ENCODE measurements at places on chromosomes 11 and 22.
A peak's percentile ranks its signal among the peaks of the same experiment; 100 is the strongest.

DNA sequence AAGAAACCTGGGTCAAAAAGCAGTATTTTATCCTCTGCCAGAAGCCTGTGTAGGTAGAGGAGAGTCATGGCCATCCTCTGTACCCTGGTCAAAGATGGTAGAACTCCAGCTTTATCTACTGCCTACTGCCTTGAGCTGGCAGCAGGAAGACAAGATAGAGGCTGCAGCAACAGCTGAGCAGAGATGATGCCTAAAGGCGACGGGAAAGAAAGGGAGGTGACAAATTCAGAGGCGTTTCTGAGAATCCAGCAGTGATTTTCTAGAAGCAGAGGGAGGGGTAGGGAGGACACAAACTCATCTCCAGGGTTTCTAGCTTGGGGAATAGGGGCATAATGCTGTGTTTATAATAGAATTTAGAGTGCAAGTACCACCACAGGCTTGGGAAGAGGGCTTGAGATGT lies 15.5 kb upstream of the C1QTNF4 start:
- DNase-seq, result no peak

DNA sequence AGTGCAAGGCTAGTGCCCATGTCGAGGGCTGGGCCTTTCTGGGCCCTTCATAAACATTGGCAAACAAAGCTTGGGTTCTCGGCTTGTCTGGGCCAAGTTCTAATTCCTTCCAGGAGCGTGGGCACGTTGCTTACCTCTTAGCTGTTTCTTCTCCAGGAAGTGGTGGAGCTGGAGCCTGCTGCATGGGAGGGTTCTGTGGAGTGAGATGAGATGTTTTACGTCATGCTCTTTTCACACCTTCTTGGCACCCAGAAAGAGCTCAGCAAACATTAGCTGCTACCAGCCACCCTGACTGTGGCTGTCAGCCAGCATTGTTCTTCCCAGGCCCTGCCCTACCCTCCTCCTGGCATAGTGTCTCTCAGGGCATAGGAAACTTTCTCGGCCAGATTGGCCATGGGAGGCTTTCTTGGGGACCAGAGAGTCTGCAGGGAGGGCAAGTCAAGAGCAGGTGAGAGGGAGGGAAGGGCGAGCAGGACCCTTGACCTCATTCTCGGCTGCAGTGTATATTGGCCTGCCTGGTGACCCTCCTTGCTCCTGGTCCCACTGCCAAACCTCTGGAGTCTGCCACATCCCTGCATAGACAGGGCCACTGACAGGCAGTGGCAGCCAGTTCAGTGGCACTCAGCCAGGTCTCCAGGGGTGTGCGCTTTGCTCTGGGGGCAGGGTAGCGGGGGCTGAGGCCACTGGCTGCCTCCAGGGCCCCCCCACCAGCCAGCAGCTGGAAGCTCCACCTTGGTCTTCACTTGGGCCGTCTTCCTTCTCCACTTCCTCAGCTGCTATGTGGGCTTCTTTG lies 98.8 kb downstream of the BCR start:
- no peak for DNase-seq

GRCh38 chr22:36201630-36202319 lies at the start of gene APOL4:
Gene APOL4 (minus strand): TSS chr22:36201809. CDS start chr22:36201734, 75 bp downstream.
- DNase-seq, result no peak

- no peak for DNase-seq
These were observed 8.4 kb upstream of the CCKBR start for GRCh38 chr11:6251120-6251733.

GRCh38 chr22:17578136-17578754 lies 14.9 kb downstream of the SLC25A18 start:
- no peak for DNase-seq

- no peak for DNase-seq
These were observed 175.8 kb upstream of the BDNF start for GRCh38 chr11:27875831-27876775.

GRCh38 chr11:64183890-64184289 lies 2.1 kb upstream of the STIP1 start:
- DNase-seq, result no peak

GRCh38 chr22:27915986-27916385 lies 3.1 kb downstream of the PITPNB start:
- no peak for DNase-seq

DNA sequence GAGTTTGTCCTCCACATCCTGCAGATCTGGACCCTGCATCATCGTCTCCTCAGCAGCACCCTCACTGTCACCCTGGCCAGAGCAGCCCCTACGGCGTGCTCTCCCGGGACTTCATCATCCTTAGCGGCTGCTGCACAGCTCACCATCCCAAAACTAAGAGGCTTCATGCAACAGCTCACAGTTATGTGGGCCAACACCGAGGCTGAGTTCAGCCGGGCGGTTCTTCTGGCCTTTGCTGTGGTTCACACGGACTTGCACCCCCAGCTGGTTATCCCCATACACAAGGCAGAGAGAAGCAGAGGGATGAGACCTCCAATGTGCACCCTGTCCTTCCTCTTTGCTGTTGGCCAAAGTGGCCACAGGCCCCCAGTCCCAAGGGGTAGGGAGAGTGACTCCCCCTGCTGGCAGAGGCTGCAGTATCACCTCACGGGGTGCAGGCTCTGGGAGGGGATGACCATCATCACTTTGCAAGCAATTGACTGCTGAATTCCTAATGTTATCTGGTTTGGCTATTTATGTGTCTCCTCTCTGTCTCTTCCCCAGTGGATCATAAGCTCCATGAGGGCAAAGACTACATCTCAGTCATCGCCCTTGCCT lies 276.8 kb downstream of the BRD1 start:
- no peak for DNase-seq

GRCh38 chr11:43358279-43358800 lies 380 bp upstream of the TTC17 start:
- no peak for DNase-seq

DNA sequence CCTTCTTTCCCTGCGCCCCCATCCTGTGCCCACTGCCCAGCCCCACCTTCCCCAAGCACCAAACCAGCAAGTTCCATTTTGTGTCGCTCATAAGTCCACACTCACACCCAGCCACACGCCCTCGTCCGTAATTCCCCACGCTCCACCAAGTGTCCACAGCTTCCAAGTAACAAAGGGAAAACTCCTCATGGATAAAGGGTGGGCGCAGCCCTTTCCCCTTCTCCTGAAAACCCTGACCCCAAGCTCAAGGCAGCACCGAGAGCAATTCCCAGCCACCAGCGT lies 458 bp downstream of the FXYD6 start:
- DNase-seq, result no peak

DNA sequence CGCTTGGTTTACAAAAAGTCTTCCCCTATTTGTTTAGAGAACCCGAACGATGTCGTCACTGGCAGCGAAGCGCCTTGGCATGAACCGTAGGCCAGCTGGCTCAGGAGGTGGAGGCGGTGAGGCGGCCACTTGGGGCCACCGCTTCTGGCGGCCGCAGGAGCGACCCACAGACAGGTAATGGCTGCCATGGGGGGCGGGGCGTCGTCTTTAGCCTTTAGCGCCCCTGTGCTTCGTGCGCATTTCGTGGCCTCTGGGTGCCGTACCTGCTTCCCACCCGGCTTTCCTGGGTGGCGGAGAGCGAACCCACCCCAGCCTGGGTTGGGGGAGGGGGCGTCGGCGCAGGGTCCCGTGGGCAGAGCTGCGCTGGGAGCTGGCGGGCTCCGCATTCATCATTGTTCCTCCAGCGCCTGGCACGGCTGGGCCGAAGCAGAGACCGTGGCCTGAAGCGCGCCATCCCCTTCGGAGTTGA lies 469 bp upstream of the OSBP2 start:
- DNase-seq, result peak; percentile 14

DNA sequence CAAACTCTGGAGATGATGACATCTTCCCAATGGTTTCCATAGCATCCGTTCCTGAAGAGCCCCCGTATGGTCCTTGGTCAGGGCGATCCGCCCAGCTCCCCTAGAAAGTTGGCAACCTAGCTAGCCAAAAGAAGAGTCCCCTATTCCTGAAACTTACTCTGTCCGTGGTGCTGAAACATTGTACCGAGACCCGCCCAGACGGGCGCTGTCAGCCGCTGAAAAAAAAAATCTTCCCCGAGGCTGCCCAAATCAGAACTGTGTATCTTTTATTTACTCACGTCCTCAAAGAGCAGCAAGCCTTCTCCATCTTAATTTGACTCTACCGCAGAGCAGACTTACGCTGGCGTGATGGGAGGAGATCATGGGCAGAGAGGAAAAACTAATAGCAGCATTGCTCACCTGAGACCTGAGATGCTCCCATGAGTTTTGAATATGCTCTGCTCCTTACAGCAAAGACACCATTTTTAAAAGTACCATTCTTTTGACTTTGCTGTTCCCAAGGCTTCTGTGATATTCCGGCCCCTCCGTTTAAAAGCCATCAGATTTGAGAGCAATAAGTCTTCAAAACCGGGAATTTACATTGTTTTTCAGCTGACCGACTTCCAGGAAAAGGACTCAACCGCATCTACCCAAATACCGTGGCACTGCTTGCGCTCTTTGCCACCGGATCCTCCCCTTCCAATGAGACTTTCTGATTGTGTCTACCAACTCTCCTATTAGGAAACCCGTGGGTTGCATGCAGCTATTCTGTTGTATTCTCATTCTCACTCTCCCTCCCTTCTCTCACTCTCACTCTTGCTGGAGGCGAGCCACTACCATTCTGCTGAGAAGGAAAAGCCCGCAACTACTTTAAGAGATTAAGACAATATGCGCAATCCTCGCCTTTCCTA lies at the start of gene SLC17A6:
Gene SLC17A6, plus strand, starts transcription at position 786 of the 890 bp plus-strand sequence. CDS start 153 bp downstream, outside the sequence.
- DNase-seq, result no peak

DNA sequence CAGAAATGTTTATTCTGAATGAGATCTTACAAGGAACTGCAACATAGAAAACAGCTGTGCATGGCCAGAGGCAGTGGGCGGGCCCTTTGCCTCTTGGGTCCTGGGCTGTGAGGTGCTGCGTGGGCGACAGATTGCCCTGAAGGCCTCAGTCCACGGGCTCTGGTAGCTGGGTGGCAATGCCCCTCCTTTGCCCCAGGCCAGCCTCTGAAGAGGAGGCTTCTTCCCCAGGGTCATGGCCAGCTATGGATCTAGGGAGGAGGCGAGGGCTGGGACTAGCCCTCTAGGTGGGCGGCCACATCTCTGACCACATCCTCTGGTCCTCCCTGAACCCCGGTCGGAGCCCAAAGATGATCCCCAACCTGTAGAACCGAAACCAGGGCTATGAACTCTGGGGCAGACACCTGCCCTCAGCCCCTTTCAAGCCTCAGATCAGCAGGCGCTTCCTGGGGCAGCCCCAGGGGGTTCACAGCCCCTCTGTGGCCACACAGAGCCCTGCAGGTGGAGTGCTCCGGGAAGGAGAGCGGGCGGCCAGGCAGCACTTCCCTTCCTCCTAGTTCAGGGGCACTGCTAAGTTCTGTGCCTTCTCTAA lies 6.6 kb upstream of the CDC42BPG start:
- no peak for DNase-seq

DNA sequence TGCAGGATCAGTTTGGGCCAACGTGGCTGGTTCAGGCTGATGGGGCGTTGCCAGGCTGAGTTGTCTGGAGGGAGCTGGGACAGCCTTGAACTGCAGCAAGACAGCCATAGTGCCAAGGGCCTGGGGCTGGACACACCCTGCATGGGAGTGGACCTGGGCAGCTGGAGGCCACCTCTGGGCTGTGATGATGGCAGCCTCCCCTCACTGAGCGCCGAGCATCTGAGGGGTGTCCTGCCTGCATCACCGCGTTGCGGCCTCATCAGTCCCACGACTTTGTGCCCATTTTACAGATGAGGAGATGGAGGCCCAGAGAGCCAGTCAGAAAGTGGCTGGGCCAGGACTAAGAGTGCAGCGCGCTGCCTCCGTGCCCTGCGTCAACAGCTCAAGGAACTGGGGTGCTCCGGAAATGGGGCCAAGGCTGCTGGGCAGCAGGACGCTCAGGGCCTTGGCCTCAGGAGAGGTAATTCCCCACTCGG lies 590 bp upstream of the TSPO start:
- DNase-seq, result no peak

DNA sequence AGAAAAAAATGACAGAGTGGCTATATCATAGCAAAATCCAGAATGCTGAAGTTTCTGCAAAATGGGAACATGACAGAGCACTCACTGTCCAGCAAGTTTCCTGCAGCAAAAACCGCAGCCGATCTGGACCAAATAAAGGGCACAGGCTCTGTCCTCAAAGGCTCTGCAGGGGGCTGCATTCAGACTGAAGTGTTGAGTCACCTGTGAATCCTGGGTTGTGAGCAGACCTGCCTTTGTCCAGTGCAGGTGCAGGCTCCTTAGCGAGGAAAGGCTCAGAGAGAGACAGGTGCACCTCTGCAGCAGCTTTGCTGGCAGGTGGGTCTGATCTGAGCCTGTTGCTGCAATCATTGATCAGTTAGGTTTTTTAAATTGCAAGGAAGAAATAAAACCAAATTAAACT lies 29.3 kb upstream of the NFAM1 start:
- no peak for DNase-seq

- no peak for DNase-seq
These were observed 739 bp upstream of the C1QTNF5 start for GRCh38 chr11:119341222-119342022.

- DNase-seq, result no peak
These were observed 14.8 kb downstream of the OR51E2 start for GRCh38 chr11:4682623-4683419.

- DNase-seq, result no peak
These were observed 65.9 kb downstream of the ADAMTS15 start for GRCh38 chr11:130514316-130514715.

- DNase-seq, result no peak
These were observed 72.8 kb upstream of the CCND1 start for GRCh38 chr11:69567951-69568808.

DNA sequence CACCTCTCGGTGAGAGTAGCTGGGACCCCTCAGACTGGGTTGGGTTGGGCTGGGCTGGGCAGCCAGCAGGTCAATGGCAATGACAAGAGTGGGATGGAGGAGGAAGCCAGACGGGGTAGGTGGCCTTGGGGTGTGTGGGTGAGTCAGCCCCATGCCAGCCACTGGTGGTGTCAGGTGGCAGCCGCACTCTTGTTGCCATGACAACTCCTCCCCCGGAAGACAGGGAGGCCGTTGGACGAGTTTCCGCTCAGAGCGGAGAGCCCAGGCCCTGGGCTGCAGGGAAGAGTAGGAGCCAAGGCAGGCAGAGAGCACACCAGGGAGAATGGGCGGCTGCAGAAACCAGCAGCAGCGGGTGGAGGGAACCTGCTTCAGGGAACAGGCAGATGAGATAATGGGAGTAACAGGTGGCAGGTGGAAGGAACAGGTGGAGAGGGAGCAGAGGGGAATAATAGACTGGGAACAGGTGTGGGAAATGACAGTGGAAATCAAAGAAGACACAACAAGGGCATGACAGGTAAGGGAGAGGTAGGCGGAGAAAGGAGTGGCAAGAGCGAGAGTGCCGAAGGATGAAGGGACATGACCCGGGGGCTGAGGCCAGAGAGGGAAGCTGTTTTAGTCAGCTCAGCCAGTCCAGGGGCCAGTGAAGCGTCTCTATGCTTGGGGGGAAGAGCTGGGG lies 8.7 kb downstream of the SPTBN2 start:
- DNase-seq, result no peak

GRCh38 chr11:44934735-44935250 lies 15.9 kb downstream of the TP53I11 start:
- no peak for DNase-seq

GRCh38 chr11:96033095-96033494 lies 109.2 kb upstream of the MTMR2 start:
- DNase-seq, result no peak
